ENCODE measurements at places on chromosomes 4 and X.

DNA sequence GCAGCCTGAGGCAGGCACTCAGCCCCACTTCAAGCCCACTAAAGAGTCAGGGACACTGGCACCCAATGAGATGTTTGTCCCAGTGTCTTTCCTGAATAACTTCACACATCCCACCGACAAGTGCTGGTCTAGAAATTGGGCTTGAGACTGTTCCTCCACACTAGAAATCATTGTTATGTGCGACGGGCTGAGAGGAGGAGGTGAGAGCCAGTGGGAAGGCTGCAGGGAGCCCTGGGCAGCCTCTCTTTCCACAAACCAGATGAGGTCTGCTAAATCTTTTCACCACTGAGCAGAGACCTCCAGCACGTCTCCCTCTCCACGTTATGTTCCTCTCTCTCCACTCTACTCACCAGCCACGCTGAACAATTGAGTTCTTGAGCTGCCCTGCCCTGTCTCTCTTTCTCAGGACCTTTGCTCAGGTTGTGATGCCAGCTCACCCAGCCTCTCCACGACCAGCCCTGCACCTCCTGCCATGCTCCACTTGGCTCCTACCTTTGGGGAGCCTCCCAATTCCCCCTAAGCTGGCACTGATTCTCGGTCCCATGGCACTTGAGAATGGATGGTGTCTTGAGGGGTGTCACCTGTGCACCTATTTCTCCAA is 8.4 kb downstream of the SCD5 start:
- no peak for DNase-seq

- no peak for DNase-seq
These were observed 29.9 kb upstream of the TEC start for GRCh38 chr4:48299560-48299959.

DNA sequence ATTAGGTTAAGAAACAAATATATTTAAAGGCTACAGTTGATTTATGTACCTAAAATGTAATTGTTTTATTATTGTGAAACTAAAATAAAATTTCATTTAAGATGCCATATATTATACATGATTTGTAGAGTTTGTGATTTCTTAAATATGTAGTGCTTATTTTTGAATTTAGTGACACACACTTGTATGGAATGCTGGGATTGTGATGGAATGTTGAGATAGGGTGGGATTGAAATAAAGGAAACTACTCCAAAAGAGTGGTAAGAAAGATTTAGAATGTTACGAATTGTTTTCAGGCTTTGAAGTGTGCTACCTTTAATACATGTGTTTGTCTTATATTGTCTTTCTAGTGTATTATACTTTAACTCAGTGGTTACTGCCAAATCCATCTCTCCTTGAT is 330.3 kb upstream of the PITX2 start:
- no peak for DNase-seq

DNA sequence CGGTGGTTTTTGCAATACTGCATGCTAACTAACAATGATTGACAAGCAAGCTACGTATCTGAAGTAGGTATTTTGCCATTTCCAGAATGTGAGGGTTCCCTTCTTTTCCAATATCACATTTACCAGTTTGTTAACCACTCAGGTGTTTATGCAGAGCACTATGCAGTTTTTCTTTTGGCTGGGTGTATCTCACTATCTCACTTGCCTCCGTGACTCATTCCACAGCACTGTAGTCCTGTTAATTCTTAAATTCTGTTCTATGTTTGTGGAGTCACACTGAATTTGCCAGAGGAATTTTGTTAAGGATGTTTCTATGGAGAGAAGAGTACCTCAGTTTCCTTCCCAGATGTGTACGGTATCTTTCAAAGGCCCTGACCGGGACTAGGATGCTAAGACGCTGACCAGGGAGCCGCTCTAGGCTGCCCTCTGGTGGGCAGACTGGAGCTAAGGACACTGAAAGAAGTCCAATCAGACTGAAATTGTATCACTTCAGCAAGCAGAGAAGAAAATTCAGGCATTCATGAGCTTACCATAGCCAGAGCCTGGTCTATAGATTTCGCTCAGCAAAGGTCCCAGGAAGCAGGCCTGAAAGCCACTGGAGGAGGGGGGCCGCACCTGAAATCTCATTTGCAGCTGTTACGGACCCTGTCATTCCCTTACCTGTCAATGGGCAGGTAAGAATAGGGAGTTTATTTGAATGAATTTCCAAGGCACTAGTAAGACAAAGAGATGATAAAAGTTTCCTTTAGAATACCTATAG is 388.4 kb upstream of the SPOCK3 start:
- DNase-seq: peak; percentile 73

GRCh38 chr4:134024251-134024650 is 177.3 kb downstream of the PABPC4L start:
- peak; percentile 17 for DNase-seq

- DNase-seq: no peak
These were observed 3.9 kb upstream of the PDLIM5 start for GRCh38 chr4:94447754-94448411.

GRCh38 chrX:115423086-115423485 is 133.6 kb downstream of the LUZP4 start:
- no peak for DNase-seq

DNA sequence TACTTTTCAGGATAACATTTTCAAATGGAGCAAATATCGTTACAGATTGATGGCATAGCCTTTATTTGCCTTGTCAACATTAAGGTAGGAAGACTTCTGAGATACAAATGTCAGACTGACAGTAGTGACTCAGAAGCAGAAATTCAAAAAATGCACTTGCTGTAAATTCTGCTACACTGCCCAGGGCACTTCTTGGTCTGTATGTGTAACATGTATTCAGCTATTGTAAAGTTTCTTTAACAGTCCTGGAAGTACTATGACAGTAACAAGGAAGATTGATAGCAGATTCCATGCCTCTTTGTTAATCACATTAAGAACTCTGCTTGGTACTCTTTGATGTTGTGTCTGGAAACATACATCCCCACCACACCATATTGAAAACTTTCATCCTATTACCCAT is 69.6 kb upstream of the PCDH18 start:
- no peak for DNase-seq

GRCh38 chrX:34053931-34054330 is 78.2 kb downstream of the FAM47A start:
- no peak for DNase-seq

DNA sequence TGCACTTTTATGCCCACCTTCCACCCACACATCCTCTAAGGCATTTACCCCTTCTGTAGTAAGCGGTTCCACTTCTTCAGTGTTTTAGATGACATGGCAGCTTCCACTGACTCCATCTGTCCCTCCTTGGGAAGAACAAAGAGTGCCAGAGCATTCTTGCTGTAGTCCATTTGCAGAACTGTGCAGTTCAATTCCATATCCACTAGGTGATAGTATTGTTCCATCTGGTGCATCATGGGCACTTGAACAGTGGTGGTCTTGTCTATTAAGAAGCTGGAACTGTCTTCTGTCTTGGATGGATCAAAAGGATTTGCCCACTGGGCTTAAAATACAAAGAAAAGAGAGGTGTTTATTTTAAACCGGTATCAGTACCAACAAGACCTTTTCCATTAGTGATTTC is 3.5 kb downstream of the SERPINA7 start:
- peak; percentile 9 for DNase-seq

- peak; percentile 62 for DNase-seq
These were observed 32.8 kb upstream of the MAML3 start for GRCh38 chr4:140186651-140187315.

DNA sequence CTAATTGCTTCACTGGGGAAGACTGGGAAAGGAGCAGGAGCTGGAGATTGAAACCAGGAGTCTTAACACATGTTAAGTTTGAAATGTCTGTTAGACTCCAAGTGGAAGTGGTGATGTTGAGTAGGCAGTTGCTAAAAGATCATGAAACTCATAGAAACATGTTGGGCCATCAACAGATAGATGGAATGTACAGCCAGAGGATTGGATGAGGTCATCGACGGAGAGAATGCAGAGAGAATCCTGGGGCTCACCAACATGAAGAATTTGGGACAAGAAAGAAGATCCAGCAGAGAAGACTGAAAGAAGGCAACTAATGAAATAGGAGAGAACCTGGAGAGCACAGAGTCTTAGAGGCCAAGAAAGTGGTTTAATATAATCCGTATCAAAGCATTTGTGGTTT is 19.4 kb upstream of the TSPAN5 start:
- DNase-seq: no peak

- DNase-seq: peak; percentile 83
These were observed 144.6 kb upstream of the NOCT start for GRCh38 chr4:138870737-138871554.

GRCh38 chrX:103513067-103513466 is 6.2 kb downstream of the RAB40A start:
- DNase-seq: no peak

DNA sequence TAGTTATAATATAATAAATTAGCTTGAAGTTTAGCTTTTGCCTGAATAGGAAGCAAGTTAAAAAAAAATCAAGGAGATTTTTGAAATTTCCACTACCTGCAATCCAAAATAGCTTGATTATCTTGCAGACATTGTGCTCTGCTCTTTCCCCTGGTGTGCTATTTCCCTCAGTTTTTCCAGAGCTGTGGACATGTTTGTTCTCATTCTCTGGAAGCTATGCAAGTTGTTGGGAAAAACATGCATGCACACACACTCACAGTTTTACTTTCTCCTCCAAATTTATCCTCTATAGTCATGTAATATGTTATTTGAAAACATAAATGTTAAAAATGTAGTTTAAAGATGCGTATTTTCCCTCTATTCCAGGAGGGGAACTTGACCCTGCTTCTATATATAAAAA is 225.8 kb upstream of the ARSJ start:
- DNase-seq: no peak

GRCh38 chr4:70752236-70752635 is 30.5 kb downstream of the RUFY3 start:
- DNase-seq: no peak

- no peak for DNase-seq
These were observed 40.2 kb downstream of the HMX1 start for GRCh38 chr4:8831221-8832112.

- DNase-seq: no peak
These were observed 34.5 kb upstream of the MAP3K15 start for GRCh38 chrX:19549838-19550237.

- peak; percentile 75 for DNase-seq
These were observed 4.1 kb upstream of the SEC24B start for GRCh38 chr4:109429545-109429944.

DNA sequence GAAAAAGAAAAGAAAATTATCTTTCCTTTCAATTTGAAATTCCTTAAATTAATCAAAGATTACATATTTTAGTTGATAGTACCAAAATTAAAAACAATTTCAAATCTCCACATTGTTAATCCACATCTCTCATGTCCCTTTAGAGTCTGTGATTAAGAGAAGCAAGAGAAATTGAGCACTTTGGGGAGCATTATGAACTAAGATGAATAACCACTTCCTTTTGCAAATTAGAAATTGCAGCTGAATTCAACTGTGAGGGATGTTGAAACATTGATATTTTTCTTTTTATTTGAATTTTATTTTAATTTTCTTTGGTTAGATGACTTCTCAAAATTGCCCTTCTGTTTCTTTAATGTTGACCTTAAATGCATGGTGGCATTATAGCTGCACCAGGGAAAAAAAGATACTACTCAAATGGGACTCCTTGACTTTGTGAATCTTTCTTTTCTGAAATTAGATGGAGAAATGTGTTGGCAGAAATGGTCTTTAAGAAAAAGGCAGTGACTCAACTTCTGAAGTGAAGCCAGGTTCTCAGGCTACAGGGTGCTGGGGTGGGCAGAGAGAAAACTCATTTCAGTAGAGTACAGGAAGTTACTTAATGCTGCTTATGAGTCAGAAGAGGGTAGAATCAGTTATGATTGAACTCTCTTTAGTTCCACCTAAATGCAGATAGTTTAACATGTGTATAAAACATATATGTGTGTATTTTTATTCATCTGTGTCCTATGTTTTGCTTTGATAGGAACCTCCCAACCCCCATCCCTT is 92.0 kb upstream of the TNIP3 start:
- DNase-seq: peak; percentile 96

DNA sequence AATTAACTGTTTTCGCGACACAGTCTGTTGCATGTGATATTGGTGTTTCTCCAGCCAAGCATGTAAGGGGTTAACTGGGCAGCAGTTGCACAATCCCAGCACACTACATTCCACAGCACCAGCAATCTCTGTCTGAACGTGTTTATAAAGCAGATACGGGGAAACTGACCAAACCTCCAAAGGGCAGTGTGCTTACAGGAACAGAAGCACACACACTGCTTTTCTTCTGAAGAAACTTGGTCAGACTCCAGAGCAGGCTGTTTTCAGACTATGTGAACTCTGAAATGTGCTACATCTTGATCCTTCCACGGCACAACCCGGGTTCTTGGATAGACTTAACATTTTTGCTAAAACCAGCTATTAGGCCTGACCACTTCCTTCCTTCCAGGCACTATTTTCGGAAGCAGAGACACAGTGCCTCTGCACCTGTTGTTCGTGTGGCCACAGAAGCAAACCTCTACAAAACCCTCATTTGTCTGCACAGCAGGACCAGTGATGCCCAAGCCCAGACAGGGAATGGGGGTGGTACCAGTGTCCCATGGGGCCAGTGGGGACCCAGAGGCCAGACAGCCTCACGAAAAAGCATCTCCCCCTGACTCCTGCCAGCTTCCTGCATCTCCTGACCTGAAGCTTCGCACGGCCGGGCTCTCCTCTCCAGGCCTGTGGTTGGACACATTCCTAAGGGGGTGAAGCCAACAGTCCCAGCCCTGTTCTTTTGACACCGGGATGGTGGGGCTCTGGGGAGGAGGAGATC is 90.1 kb downstream of the IRF2 start:
- DNase-seq: peak; percentile 97

- no peak for DNase-seq
These were observed 337.3 kb upstream of the GNPDA2 start for GRCh38 chr4:45063696-45064095.

GRCh38 chr4:86759298-86759697 is 89.9 kb downstream of the SLC10A6 start:
- no peak for DNase-seq

GRCh38 chr4:101818362-101818761 is 27.8 kb downstream of the BANK1 start:
- peak; percentile 51 for DNase-seq

- DNase-seq: no peak
These were observed 51.2 kb upstream of the RPS6KA3 start for GRCh38 chrX:20317873-20318272.

- DNase-seq: no peak
These were observed 70.4 kb downstream of the ELOVL6 start for GRCh38 chr4:110128029-110128428.

GRCh38 chr4:102620697-102621497 is 119.7 kb downstream of the NFKB1 start:
- DNase-seq: peak; percentile 84

GRCh38 chr4:2745981-2746806 is 9.9 kb downstream of the TNIP2 start:
- peak; percentile 45 for DNase-seq

DNA sequence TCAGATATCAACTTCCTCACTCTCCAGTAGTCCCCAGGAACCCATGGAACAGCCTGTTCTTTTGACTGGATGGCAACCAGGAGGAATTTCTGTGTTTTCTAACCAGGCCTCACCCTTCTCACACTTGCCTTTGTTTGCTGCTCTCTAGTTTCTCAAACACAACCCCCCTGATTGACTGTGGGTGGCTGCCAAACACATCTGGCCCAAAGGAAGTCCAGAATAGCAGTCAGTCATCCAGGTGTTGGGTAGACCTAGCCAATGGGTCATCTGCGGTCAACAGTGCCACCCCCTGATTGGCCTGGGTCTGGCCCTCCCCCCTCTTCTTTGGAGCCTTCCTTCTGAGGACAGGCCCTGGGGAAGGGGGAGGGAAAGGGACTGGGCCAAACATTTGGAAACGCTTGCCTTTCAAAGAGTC is 53.7 kb downstream of the MSX1 start:
- no peak for DNase-seq

GRCh38 chr4:71680706-71681105 is 103.2 kb downstream of the GC start:
- DNase-seq: peak; percentile 7
